ENCODE measurements at places on chromosomes 6 and 20. TPM values are rescaled to one million over a fixed set of nuclear protein-coding genes. Genes with fewer than 3 reads are reported as not detected.

DNA sequence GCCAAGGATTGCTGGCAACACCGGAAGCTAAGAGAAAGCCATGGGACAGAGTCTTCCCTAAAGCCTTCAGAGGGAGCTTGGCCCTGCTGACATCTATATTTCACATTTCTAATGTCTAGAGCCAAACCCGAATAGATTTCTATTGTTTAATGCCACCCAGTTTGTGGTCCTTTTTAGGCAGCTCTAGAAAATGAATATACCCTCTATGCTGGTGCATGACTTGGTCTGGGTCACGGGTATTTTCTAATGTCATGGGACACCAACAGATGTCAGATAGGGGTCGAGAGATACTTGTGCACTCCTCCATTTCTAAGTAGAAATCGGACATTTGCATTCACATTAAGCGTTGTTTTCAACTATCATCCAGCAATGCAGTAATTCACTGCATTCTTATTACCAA is 37.0 kb upstream of the SOX4 start:
- no peak for DNase-seq

Gene TREM1
- not detected for polyA plus RNA-seq

DNA sequence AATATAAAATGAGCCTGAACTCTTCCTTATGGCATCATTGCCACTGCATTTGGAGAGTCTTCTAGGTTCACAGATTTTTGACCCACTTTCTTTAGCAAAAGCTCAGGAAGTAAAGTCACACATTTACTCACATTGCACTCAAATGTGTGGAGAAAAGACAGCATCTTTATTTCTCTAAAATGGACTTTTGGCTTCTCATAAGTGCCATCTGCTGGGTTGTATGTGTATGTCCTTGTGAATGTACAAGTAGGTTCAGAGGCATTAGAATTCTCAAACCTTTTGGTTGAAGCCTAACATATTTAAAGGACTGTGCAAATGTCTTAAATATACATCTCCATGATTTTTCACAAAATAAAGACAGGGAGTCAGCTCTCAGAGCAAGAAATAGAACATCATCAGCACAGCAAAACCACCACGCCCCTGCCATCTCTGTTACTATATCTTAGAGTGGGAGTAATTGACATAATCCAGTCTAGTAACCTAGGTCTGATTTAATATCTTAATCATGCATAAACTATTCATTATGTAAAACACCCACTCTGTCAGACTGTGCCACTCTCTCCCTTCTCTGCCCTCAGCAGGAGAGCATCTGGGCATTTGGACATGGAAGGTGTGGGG is 42.2 kb upstream of the SPTLC3 start:
- DNase-seq: peak; percentile 13

Gene RCAN2
- polyA plus RNA-seq: 22.5 TPM

Gene NDRG3
- polyA plus RNA-seq: 37.4 TPM

DNA sequence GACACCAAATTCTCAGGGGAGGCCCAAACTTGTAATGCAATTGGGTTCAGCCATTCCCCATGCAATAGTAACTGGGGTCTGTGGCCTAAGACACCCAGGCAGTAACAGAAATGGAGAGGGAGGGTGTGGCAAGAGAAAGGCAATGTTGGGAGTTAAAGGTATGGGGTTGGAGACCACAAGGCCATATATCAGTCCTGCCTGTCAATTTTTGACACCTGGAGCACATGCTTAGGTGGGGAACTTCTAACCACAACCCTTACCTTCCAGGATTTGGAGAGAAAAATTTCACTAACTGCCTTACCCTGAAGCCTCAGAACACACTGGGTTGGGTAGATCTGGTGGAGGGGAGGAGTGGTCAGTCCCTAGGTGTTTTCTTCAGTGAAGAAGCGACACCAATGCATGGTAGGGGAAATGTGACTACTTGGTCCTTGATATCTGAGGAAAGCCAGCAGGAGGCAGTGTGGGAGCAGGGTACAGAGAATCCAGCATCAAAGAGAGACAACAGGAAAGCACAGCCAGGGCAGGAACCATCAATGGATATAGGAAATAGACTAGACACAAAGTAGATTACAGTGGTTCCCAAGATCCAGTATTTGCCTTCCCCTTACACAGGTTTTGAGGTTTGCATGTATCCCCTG is 6.8 kb upstream of the USP49 start:
- no peak for DNase-seq

GRCh38 chr6:36548401-36548743 is 1.1 kb upstream of the STK38 start:
- no peak for DNase-seq

- DNase-seq: peak; percentile 81
These were observed 155.8 kb downstream of the MBOAT1 start for GRCh38 chr6:20056350-20056992.

Gene IDH3B
- 134 TPM for polyA plus RNA-seq

GRCh38 chr6:2990248-2990931 is 9.3 kb upstream of the NQO2 start:
- DNase-seq: no peak

GRCh38 chr20:4815628-4816027 is 93.9 kb downstream of the PRND start:
- DNase-seq: no peak

- no peak for DNase-seq
These were observed 19.3 kb downstream of the DOP1A start for GRCh38 chr6:83086751-83087150.

- no peak for DNase-seq
These were observed 318.2 kb upstream of the RGS17 start for GRCh38 chr6:153449279-153449678.

Gene EFCAB8
- 0.55 TPM for polyA plus RNA-seq

Gene SLC32A1
- polyA plus RNA-seq: 1.6 TPM

Data from left kidney (tissue), 8 donors.